ENCODE measurements at places on chromosomes 7 and 10.

- no peak for DNase-seq
Measured at GRCh38 chr7:22271311-22271710, 85.6 kb downstream of the RAPGEF5 start.

DNA sequence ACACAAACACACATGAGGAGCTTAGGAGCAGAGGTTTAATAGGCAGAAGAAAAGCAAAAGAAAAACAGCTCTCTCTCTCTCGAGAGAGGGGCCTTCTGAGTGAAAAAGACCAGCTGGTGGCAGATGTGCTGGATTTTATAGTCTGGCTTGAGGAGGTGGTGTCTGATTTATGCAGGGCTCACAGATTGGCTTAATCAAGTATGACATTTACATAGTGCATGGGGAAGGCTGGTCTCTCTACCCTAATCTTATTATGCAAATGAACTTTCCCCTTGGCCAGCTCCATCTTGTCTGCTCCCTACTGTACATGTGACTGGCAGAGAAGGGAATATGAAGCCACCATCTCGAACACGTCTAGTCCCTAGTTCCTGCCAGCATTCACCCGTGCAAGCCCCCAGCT is 219.5 kb upstream of the ZNF804B start:
- DNase-seq = no peak

- no peak for DNase-seq
Measured at GRCh38 chr10:351770-352334, 216.6 kb downstream of the ZMYND11 start.

DNA sequence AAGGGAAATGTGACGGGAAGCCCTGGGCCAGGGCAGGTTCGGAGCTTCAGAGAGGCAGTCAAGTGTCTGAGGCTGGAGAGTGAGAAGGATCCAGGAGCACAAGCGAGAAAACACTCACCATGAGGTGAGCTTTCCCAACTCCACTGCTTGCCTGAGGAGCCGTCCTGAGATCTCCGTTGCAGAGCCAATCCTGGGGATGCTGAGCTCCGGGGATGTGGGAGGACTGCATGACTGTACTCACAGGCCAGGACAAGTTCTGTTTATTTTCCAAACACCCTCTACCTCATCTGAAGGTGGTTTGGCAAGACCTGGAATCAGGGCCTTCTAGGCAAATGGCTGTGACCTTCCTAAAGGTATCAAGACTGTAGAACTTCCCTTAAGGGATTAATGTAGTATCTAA is 38.7 kb downstream of the GLI3 start:
- DNase-seq = no peak

- no peak for DNase-seq
Measured at GRCh38 chr10:34192646-34193045, 622.5 kb downstream of the PARD3 start.
